ENCODE measurements at places on chromosomes 12 and 14. TPM values are rescaled to one million over a fixed set of nuclear protein-coding genes. Genes with fewer than 3 reads are reported as not detected.
A peak's percentile ranks its signal among the peaks of the same experiment; 100 is the strongest.

CLEC4A gene
- total RNA-seq = 11.0 TPM

CCDC196 gene
- 0.14 TPM for total RNA-seq

ANO4 gene
- total RNA-seq = 0.28 TPM

TEX22 gene
- total RNA-seq = 0.85 TPM

GRCh38 chr14:91390165-91390778 lies 27.3 kb downstream of the CCDC88C start:
- peak overlapping the region; percentile 18 for H3K27ac ChIP-seq
- DNase-seq = no peak
- H3K4me3 ChIP-seq = no peak overlapping the region
- H3K27me3 ChIP-seq = no peaks in the 10 kb centered on the region
- H3K4me1 ChIP-seq = peaks cover 30% of the 10 kb centered on the region

DNA sequence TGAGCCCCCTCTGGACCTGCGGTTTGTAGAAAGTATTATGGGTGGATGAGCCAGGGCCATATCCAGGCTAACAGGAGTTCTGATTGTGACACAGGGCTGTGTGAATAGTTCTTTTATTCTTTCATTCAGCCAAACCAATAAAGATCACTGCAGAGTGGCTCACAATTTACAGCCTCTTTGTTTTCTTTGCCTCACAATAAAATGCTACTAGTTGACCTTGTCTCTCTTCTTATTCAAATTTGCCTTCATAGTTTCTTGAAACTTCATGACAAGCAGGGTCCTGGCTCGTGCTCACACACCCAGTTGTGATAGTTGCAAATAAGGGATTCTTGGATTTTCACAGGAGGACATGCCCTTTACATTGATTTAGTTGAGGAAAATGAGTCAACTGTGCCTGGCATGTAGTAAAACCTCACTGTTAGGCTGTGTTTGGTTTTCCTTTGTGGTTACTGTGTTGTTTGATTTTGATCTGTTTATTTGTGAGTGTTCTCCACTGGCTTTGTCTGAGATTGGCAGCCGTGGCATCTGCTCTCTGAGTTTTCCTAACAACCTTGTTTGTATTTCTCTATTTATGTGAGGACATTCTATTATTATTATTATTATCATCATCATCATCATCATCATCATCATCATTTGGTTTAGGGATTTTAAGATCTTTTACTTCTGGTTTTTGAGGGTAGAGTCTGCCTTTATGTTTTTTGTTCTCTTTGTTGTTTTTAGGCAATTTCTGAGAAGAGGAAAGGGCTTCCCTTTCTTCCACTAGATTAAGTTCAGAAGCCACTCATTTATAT lies 2.7 kb upstream of the KRT6B start:
- H3K36me3 ChIP-seq = no peaks in the 10 kb centered on the region
- no peaks in the 10 kb centered on the region for H3K27me3 ChIP-seq
- H3K4me3 ChIP-seq = no peak overlapping the region
- H3K27ac ChIP-seq = no peak overlapping the region

GRCh38 chr14:89000007-89000942 lies 175.8 kb downstream of the TTC8 start:
- H3K36me3 ChIP-seq = no peaks in the 10 kb centered on the region
- no peak overlapping the region for H3K27ac ChIP-seq
- H3K4me3 ChIP-seq = no peak overlapping the region
- DNase-seq = no peak

DNA sequence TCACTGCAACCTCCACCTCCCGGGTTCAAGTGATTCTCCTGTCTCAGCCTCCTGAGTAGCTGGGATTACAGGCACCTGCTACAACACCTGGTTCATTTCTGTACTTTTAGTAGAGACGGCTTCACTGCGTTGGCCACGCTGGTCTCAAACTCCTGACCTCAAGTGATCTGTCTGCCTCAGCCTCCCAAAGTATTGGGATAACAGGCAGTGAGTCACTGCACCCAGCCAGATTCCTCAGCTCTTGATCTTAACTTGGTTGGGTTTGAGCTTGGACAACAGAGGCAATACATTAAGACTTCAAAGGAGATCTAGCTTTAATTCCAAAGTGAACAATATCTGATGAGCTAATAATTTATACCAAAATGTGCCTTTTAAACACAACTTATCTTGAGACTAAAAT lies 5.6 kb downstream of the DAZAP2 start:
- H3K4me3 ChIP-seq = no peak overlapping the region
- no peak for DNase-seq
- peaks cover 53% of the 10 kb centered on the region for H3K36me3 ChIP-seq
- peaks cover 14% of the 10 kb centered on the region for H3K4me1 ChIP-seq

GRCh38 chr14:79638672-79639266 lies 572.5 kb downstream of the DIO2 start:
- H3K36me3 ChIP-seq = no peaks in the 10 kb centered on the region
- H3K4me1 ChIP-seq = no peaks in the 10 kb centered on the region
- DNase-seq = no peak
- no peak overlapping the region for H3K27ac ChIP-seq
